ENCODE measurements at places on chromosomes 6 and 20. TPM values are rescaled to one million over a fixed set of nuclear protein-coding genes. Genes with fewer than 3 reads are reported as not detected.

The PLA2G7 gene
- not detected for total RNA-seq

- no peak for DNase-seq
Observed at GRCh38 chr6:2035046-2035445, 210.4 kb downstream of the GMDS start.

- DNase-seq = no peak
Observed at GRCh38 chr6:62523630-62524029, 237.6 kb upstream of the KHDRBS2 start.

GRCh38 chr6:159513914-159514313, 179.1 kb downstream of the SOD2 start:
- no peak for DNase-seq

DNA sequence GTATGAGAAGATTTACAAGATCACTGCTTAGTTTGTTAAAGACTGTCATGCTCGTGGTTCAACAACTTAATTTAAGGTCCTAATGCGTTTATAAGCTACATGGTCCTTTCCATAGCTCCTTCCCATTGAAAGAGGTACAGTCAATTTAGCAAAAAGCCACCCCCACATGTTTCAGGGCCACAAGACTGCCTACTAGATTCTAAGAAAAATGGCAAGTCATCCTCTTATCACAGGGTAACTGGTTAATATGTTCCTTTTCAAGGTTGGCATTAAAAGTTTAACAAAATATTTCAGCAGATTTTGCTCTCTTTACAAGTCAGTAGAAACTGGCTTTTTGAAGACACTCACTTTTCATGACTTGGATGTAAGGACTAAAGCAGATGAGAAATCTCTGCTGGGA, 15.7 kb downstream of the GSTA3 start:
- no peak for DNase-seq

DNA sequence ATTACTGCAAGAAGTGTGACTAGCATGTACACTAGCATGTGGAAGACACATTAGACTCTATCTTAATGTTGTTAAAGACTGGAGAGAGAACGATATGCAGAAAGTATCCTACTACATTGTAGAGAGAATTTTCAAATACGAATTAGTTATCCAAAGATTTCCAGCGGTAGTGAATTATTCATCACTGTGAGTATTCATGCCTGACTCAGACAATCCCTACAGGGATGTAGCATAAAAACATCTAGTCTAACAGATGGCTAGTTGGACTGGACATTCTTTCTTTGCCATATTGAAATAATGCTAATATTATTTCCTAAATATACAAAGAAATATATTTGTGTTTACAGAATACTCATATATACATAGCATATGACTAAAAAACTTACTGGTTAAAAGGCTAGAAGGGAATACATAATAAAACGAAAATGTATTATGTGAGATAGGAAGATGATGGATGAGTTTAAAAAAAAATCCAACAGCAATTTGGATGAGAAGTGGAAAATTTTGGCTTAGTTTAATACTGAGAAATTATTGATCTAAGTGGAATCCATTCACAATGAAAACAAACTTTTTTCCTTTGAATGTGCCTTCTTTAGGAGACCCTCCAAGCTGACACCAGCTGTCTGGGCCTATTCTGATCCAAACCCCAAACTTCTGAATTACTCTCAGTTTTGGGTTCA, 580.7 kb downstream of the RFPL4B start:
- no peak for DNase-seq

DNA sequence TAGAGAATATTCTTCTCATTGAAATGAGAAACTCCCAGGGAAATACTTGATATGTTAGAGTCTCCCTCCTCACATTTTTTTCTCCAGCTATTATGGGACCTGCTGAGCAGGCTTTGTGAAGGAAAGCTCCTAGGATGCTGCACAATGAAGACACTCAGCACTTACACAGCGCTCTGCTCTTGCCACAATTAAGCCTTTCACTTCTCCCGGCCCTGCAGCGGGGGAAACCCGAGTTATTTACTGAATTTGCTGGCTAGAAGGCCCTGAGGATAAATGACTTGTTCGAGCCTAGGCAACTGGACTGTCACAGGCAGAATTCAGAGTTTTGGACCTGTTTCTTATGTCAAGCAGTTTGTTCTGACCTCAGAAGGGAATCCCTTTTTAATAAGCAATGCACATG, 102.0 kb downstream of the MAP3K7 start:
- DNase-seq = no peak
